ENCODE measurements at places on chromosomes 1 and 21. TPM values are rescaled to one million over a fixed set of nuclear protein-coding genes. Genes with fewer than 3 reads are reported as not detected.

- DNase-seq: no peak
Observed at GRCh38 chr1:68409426-68409825, 40.3 kb downstream of the RPE65 start.

The GJA4 gene
- not detected for total RNA-seq

The GUCA2A gene
- not detected for total RNA-seq

The NPHS2 gene
- total RNA-seq: not detected

GRCh38 chr1:70431874-70432273, 20.8 kb downstream of the CTH start:
- DNase-seq: no peak

The FCGR3B gene
- total RNA-seq: not detected

DNA sequence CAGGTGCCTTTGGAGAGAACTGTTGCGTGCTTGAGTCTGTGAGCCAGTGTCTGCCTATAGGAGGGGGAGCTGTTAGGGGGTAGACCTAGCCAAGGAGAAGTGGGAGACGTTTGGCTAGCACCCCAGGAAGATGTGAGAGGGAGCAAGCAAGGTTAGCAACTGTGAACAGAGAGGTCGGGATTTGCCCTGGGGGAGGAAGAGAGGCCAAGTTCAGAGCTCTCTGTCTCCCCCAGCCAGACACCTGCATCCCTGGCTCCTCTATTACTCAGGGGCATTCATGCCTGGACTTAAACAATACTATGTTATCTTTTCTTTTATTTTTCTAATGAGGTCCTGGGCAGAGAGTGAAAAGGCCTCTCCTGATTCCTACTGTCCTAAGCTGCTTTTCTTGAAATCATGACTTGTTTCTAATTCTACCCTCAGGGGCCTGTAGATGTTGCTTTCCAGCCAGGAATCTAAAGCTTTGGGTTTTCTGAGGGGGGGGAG, 2.4 kb downstream of the BTG2 start:
- DNase-seq: no peak

DNA sequence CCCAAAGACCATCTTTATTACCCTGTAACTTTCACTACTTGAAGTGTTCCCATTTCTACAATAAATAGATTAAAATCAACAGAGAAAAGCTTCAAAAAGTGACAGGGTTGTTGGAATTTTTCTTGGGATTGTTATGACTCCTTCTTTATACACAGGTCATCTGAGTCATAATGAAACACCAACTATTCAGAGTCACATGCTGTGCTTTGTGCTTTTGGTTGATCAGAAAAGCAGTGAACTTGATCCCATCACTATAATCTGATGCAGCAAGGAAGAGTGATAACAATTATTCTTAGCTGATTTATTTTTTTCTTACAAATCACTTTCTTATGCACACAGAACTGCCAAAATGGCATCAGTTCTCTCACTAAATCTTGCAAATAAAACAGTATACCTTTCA, 422.9 kb downstream of the PTBP2 start:
- DNase-seq: no peak

- DNase-seq: no peak
Observed at GRCh38 chr1:28171246-28171645, 5.2 kb downstream of the PTAFR start.

DNA sequence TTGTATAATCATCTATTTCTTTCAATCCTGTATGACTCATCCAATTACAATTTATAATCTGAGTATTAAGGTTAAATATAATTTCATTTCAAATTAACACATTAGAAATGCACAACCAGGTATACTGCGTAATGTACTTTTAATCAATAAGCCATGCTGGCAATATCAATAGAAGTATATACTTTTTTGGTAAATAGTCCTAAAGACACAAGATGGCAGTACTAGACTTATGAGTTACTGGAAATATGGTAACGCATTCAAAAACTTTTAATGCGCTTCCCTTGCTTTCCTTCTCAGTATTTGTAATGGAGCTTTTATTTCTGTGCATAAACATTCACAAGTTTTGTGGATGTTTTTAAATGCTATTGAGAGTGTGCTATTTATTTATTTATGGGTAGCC, 1162.0 kb upstream of the TMPRSS15 start:
- DNase-seq: no peak

GRCh38 chr1:206770531-206771337, at the start of gene IL19:
Gene IL19, plus strand, starts transcription at chr1:206770773. Its CDS starts 65,890 bp downstream, at chr1:206836663.
- DNase-seq: no peak

The AIM2 gene
- total RNA-seq: 4.2 TPM

The NR1I3 gene
- total RNA-seq: not detected

The REG4 gene
- 0.62 TPM for total RNA-seq

DNA sequence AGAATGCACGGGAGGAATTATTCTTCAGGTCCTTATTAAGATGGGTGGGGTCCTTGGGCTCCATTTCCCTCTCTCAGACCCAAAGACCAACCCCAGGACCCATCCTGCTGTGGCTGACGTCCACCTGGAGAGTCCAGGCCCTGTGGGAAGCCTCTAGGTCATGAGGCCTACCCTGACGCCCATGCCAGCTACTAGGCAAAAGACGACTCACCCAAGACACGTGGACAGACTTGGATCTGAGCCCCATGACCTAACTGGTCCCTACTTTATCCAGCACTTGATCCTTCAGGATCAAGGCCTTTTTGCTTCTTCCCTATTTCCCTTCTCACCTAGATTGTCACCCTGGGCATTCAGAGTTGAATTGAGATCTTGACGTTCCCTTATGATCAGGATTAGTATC, 56.0 kb upstream of the CASZ1 start:
- no peak for DNase-seq

The HTR6 gene
- not detected for total RNA-seq

The S100A9 gene
- not detected for total RNA-seq

DNA sequence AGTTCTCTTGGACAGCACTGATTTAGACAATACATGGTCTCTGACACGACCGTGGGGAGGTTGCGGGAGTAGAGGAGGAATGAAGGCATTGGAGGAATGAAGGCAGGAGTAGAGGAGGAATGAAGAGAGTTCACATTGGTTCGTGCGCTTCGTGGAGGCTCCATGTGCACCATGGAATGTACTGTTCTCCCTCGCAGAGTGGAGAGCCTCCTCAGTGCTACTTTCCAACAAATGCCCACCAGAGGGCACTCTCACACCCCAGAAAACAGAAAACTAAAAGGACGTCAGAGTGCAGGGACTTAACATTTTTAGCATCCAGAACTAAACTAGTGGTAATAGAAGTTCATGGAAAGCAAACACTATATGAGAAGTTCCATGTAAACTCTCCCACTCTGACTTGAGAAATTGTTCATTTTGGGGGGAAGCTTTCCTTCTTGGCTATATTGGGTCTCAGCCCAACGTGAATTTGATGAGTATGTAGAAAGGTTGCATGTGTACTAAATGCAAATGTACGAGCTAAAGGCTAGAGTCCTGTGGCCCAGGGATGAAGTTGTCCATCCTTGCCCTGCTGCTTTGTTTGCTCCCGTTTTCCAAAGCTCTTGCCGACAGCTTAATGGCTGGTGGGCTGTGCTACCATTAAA, 211.6 kb downstream of the LMX1A start:
- DNase-seq: peak; percentile 47

DNA sequence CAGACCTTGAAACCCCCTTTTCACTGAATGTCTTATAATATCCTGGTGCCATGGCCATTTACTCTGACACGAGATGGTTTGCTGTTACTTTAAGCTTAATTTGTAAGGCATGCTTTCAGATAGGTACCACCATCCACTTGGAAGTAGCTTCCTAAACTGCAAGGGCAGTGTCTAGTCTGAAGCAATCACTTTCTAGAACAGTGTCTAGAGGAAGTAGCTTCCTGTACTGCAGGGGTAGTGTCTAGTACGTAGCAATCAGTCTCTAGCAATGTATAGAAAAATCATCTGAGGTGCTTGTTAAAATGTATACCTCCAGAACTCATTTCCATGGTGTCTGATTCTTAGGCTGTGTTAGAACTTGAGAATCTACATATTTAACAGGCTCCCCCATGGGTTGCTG, 42.5 kb downstream of the ZBTB40 start:
- no peak for DNase-seq

The EPHA2 gene
- not detected for total RNA-seq

DNA sequence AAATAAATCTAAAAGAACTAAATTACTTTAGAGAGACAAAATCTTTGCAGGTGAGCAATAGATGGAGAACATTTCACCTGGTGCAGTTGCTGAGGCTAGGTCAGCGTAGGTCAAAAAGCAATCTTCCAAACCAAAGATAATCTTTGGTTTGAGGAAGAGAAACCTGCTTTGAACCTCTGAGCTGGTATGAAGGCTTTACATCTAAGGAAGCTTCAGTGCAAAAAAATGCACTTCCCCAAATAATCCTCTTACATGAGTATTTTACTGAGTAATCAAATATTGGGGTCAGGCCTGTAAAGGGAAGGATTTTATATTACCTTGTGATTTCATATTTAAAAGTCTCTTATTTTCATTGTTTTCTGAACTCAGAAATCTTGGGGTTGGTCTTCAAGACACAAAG, 223.6 kb downstream of the SRGAP2C start:
- no peak for DNase-seq

DNA sequence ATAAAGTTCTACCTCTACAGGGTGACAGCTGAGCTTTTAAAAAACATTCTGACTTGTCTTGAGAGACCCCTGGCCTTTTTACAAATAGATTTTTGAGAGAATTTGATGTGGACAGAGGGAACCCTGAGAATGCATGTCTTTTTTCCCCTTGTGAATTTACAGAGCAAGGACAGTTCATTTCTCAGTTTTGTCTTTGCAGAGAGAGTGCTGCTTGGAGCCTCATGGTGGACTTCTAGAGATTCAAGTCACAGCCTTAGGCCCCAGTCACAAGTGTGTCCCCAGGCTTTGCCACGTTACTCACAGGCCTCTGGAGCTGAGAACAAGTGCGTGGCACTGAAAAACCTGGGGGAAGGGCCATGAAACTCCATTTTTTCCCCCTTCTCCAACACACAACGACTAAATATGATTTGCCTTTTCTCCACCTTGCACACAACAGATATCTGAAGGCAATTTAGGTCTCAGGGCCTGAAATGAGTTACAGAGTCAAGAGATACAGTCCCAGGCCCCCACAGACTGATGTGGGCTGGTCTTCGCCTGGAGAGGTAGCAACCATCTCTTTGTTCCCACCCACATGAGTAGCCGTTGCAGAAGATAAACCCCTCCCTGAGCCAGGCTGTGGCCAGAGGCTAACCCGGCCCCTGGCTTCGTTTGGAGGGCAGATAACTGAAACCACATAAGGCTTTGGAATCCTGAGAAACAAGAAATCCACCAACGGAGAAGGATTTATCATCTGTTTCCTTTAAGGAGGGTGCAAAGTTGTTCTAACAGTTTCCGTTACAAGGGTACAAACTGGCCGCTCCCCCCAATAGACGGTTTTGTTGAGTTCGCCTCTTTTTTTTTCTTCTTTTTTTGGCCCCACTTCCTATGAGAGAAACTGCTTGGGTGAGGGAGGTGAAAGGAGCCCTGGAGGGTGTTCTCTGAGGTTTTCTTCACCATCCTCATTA, 1.0 kb upstream of the PIGV start:
- peak; percentile 32 for DNase-seq

The ACP6 gene
- 10.8 TPM for total RNA-seq

DNA sequence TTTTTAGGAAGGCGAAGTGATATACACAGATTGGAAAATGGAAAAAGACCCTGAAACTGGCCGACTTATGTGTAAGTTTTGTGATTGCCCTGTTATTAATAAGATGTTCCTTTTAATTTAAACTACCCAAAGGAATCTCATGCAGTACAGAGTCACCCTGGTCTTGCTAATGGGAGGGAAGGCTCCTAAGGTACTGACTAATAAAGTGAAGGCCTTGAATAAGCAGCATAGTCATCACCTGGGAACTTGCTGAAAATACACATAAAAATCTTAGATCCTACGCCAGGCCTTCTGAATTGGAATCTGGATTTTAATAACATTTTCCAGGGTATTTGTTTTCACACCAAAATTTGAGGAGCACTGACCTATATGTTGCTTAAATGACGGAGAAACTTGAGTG, 73.4 kb upstream of the MCOLN3 start:
- no peak for DNase-seq

The KISS1 gene
- total RNA-seq: not detected

DNA sequence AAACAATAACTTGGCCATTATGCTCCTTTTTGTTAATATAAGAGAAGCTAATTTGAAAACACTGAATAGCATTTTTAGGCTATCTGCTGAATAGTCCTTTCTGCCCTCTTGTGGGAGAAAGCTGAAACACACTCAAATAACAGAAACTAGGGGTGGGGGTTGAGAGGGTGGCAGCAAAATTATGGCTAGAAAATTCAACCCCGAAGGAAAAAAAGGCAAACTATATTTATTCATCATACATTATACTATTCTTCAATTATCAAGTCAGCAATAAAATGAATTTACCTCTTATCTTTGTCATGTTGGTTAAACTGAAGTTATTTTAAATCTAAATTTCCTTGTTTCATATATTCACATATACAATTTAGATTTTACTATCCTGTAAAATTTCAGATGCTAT, 255.9 kb downstream of the FAF1 start:
- peak; percentile 42 for DNase-seq
